Smooth muscle cell of bladder (primary cell): ENCODE measurements at places on chromosomes 12 and 14. TPM values are rescaled to one million over a fixed set of nuclear protein-coding genes. Genes with fewer than 3 reads are reported as not detected.

The NANOG gene
- not detected in 2 replicates for total RNA-seq

The TRHDE gene
- 3.5 and 18.3 TPM in 2 replicates for total RNA-seq

The NPAS3 gene
- 0.28 and 0.83 TPM in 2 replicates for total RNA-seq

The RAPGEF3 gene
- 1.00 and 2.1 TPM in 2 replicates for total RNA-seq

The GNB3 gene
- 0.92 and 1.3 TPM in 2 replicates for total RNA-seq

The GALNT9 gene
- total RNA-seq: 0.14 and 0.28 TPM in 2 replicates

The SMCO2 gene
- total RNA-seq: 0.14 TPM in 1 of 2 replicates, not detected in the other

The RAD9B gene
- total RNA-seq: 0.14 and 0.46 TPM in 2 replicates

The IL26 gene
- total RNA-seq: not detected in 2 replicates

The KRT71 gene
- total RNA-seq: not detected in 2 replicates

The CLEC4D gene
- total RNA-seq: not detected in 2 replicates

The C12orf60 gene
- total RNA-seq: 0.57 and 0.74 TPM in 2 replicates

The KRT7 gene
- total RNA-seq: 16.1 and 53.3 TPM in 2 replicates

The RIN3 gene
- 4.7 and 6.5 TPM in 2 replicates for total RNA-seq

The RNF212B gene
- not detected in 2 replicates for total RNA-seq

The TAS2R13 gene
- total RNA-seq: 0.65 and 0.85 TPM in 2 replicates

The DLGAP5 gene
- 3.6 and 4.0 TPM in 2 replicates for total RNA-seq

The TAS2R9 gene
- not detected in 2 replicates for total RNA-seq

The FZD10 gene
- total RNA-seq: under 0.01 TPM in 1 of 2 replicates, not detected in the other

The LIN7A gene
- total RNA-seq: 7.0 and 12.7 TPM in 2 replicates

The FMNL3 gene
- total RNA-seq: 13.9 TPM in 2 replicates

The PIP4P1 gene
- 21.6 and 23.3 TPM in 2 replicates for total RNA-seq

The JAG2 gene
- 0.57 and 1.2 TPM in 2 replicates for total RNA-seq

The GPRC5D gene
- total RNA-seq: not detected in 2 replicates

The FOXN3 gene
- total RNA-seq: 12.2 and 25.2 TPM in 2 replicates

The LRRC10 gene
- under 0.01 TPM in 1 of 2 replicates, not detected in the other for total RNA-seq
